ENCODE measurements at places on chromosomes 11 and 22.
A peak's percentile ranks its signal among the peaks of the same experiment; 100 is the strongest.

- no peak for DNase-seq
These were observed 9.8 kb downstream of the CYP2R1 start for GRCh38 chr11:14882196-14882595.

DNA sequence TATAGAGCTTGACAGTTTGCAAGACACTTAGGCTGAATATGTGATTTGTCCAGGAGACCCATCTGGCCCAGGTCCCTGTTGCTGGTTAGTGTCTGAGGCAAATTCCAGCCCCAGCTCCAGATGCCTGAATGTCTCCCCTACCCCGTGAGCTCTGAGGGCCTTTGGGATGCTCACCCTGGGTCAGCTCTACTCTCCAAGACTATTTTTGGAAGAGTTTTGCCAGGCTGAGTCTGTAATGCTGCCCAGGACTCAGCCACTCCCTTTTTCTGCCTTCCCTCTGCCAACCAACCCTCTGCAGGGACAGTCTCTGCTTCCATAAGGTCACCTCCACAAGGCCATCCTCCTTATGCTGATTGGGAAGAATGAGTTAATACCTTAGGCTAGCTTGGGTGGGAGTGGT, 66.3 kb downstream of the CABIN1 start:
- no peak for DNase-seq

DNA sequence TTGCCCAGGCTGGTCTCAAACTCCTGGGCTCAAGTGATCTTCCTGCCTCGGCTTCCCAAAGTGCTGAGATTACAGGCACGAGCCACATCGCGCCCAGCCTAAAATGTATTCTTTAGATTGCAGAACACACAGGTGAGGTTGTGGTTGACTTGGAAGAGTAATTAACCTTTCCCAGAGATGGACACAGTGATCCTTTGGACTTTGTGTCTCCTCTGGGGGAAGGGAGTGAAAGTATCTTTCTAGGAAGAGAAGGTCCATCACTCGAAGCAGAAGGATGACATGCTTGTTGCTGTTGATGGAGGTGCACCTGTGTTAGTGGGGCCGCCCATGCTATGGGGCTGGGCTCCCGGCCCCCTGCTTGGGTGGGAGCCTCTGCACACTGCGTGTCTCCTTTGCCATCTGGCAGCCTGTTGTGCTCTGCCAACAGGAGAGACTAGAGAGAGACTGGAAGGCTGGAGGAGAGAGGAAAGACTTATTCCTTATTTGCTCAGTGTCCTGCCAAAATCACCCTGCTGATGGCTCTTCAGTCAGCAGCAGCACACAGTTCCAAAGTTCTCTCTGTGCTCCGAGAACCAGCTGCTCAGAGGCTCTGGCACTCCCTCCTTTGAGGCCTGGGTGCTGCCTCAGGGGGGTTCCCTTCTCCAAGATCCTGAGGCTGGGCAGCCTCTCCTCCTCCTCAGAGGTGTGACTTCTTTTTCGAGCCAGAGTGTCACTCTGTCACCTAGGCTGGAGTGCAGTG, 33.1 kb upstream of the CYB5R3 start:
- no peak for DNase-seq

- DNase-seq: peak; percentile 43
These were observed 17.8 kb upstream of the RAPSN start for GRCh38 chr11:47466701-47467250.

DNA sequence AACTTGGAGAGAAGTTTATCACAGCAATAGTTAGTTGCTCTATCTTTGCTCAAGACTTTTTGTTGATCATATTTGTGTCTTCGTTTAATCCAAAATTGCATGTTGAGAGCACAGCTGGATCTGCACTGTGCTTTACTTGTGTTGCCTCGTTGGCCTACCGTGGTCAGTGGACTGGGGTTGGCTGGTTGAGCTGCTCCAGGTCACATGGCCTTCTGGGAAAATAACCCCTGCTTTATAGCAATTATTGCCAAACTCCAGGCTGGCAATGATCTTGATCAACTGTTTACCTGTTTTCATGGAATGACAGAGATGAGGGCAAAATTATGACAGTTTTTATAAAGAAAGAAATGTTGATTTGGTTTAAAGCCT, 5.7 kb upstream of the PLET1 start:
- DNase-seq: no peak

DNA sequence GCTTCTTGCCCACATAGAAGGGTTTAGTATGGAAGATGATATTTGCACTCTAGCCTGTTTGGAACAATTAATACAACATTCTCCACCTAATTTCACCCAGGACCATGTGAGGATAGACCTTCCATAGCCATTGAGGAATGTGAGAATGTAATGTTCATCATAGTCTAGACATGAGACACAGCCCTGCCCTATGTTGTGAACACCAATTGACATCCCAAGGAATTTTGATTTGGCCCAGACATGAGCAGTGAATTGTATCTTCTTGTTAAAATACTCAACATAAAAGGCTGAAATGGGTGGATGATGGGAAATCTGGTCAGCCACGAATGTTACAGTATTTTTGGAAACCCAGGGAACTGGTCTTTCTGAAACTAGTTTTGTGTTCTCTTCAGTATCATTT, 892.3 kb upstream of the CHORDC1 start:
- DNase-seq: no peak

- DNase-seq: peak; percentile 89
These were observed 2.6 kb upstream of the FTH1 start for GRCh38 chr11:61969838-61970662.

- DNase-seq: no peak
These were observed 148.2 kb downstream of the PARVA start for GRCh38 chr11:12525466-12526055.

GRCh38 chr11:17588721-17589120, 41.7 kb downstream of the OTOG start:
- no peak for DNase-seq
